ENCODE measurements at places on chromosomes 16 and 17. TPM values are rescaled to one million over a fixed set of nuclear protein-coding genes. Genes with fewer than 3 reads are reported as not detected.

Gene B3GNT9
- 1.6 TPM for total RNA-seq

Gene NUPR1
- total RNA-seq = 4.9 TPM

Gene SIRT7
- total RNA-seq = 28.8 TPM

Gene GJD3
- 0.39 TPM for total RNA-seq

Gene C17orf50
- not detected for total RNA-seq

Gene MYH8
- total RNA-seq = not detected

Gene GLIS2
- total RNA-seq = 10.1 TPM

Gene ENPP7
- total RNA-seq = not detected

Gene SLFN14
- total RNA-seq = not detected

Gene PRKCB
- not detected for total RNA-seq

Gene CCL4
- not detected for total RNA-seq

Gene EVPL
- not detected for total RNA-seq

Gene ANKRD40CL
- total RNA-seq = not detected

- DNase-seq = no peak
- no peak overlapping the region for H3K27ac ChIP-seq
- H3K27me3 ChIP-seq = peaks cover 4% of the 10 kb centered on the region
Measured at GRCh38 chr17:68679882-68680281, 78.7 kb upstream of the FAM20A start.

DNA sequence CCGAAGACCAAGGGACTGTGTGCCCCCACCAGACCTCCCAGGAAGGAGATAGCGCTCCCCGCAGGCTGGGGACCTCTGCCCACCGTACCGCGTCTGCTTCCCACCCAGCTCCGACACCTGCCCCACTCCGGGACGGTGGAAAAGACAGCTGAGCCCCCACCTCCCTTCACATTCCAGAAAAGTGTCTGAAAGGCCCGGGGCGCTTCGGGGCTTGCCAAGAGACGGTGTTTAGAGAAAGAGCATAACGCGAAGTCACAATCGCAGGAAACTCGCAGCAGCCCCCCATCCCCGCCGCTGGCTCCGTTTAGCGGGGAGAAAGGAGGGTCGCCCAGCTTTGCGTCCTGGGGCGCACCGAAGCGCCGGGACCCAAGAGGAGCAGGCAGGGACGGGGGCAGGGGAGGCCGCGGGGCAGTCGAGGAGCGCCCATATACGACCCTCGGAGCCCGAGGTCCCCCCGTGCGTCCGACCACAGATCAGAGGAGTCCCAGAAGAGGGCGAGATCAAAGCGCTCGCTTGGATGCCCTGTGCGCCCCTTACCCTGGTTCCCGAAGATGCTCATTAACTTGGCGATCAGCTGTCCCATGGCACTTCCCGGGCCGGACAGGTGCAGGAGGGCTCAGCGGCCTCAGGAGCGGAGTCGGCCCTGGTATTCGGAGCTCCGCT is 652 bp downstream of the ARL5C start:
- H3K36me3 ChIP-seq = no peaks in the 10 kb centered on the region
- DNase-seq = no peak
- H3K27me3 ChIP-seq = peaks cover 27% of the 10 kb centered on the region
- H3K4me3 ChIP-seq = peak overlapping the region; percentile 2

DNA sequence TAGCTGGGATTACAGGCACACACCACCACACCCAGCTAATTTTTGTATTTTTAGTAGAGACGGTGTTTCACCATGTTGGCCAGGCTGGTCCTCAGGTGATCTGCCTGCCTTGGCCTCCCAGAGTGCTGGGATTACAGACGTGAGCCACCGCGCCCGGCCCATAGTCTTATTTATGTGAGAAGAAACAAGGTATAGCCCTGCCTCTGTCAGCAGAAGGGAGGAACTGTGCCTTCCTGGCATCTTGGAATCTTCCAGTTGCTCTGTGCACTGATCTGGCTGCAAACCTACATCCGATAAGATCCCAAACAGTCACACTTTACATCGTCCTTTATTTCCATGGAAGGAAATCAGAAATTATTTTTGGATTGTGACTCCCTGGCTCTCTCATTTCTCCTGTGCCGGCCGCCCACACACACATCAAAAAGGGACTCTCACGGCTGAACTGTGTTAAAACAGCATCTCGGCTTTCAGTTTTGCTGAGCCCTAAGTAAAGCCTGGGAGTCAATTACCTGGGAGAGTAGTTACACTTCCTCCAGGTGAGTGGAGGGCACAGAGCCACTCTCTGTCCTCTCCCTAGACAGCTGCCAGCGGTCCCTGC is 23.3 kb downstream of the WIPI1 start:
- H3K4me3 ChIP-seq = no peak overlapping the region
- no peak for DNase-seq
- peaks cover 17% of the 10 kb centered on the region for H3K4me1 ChIP-seq
- H3K27ac ChIP-seq = no peak overlapping the region
- H3K27me3 ChIP-seq = no peaks in the 10 kb centered on the region

GRCh38 chr17:52027081-52027480 is 131.4 kb downstream of the CA10 start:
- no peaks in the 10 kb centered on the region for H3K4me1 ChIP-seq
- no peaks in the 10 kb centered on the region for H3K36me3 ChIP-seq
- DNase-seq = no peak
- no peak overlapping the region for H3K4me3 ChIP-seq
- H3K27me3 ChIP-seq = no peaks in the 10 kb centered on the region

DNA sequence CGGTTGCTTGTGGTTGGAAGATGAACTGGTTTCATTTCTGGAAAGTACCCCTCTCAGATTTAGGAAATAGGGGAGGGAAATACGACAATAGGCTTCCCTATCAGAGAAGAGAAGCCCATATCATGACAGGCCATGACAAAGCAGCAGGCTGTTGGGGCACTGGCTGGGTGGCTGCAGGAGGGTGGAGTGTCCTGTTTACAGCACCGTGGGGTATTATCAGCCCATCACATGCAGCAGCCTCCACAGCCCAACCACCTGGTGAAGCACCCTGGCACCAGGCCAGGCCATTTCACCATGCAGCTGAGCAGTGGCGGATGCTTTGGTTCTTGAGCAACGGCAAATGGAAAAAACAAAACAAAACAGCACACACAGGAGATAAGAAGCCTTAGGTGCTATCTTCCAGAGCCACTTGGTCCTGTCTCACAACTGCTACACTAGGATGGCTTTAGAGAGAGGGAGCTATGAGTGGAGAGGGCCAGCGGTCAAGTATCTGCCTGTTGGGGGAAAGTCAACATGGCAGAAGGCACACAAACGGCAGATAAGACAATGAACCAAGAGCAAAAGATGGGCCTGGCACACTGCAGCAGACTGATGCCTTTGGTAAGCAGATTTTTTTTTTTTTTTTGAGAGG is 24.2 kb downstream of the FAM117A start:
- no peak overlapping the region for H3K27ac ChIP-seq
- DNase-seq = peak; percentile 16
- H3K27me3 ChIP-seq = no peaks in the 10 kb centered on the region
- no peak overlapping the region for H3K4me3 ChIP-seq

DNA sequence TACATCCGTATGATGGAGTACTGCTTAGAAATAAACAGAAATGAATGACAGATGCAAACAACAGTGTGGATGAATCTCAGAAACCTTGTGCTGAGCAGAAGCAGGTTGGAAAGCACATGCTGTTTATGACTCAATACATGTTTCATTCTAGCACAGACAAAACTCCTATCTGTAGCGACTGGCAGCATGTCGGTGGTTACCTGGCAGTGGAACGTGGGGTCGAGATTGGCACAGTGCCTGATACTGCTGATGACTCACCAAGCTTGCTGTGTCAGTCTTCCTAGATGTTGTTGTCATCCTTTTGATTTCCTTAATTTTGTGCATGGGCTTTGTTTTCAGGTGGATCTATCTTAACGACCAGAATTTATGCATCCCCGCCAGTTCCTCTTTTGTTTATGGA is 62.1 kb downstream of the GAN start:
- H3K27me3 ChIP-seq = no peaks in the 10 kb centered on the region
- peaks cover 3% of the 10 kb centered on the region for H3K36me3 ChIP-seq
- no peak overlapping the region for H3K27ac ChIP-seq
- peak; percentile 67 for DNase-seq
- peaks cover 18% of the 10 kb centered on the region for H3K4me1 ChIP-seq

DNA sequence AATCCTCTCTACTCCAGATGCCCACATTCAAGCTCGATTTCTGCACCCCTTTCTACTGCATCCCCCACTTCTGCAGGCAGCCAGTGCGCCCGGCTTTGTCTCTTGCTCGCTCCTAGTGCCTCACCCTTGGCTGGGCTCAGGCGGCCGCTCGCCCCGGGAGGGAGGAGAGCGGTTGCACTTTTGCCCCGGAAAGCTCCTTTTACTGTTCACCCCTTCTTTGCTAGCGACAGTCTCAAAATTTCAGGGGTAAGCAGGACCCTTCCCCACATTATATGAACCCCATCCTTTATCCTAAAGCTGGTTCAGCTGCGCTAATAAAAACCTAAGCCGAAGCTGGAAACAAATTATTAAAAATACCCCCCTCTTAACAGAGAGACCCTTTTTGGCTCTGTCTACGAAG is 1.0 kb downstream of the HOXB5 start:
- H3K4me3 ChIP-seq = no peak overlapping the region
- peaks cover 30% of the 10 kb centered on the region for H3K4me1 ChIP-seq
- DNase-seq = no peak
- no peaks in the 10 kb centered on the region for H3K27me3 ChIP-seq
- H3K36me3 ChIP-seq = peaks cover 11% of the 10 kb centered on the region
- H3K27ac ChIP-seq = no peak overlapping the region

- no peaks in the 10 kb centered on the region for H3K4me1 ChIP-seq
- no peak for DNase-seq
- H3K27me3 ChIP-seq = no peaks in the 10 kb centered on the region
- no peaks in the 10 kb centered on the region for H3K36me3 ChIP-seq
- no peak overlapping the region for H3K4me3 ChIP-seq
- no peak overlapping the region for H3K27ac ChIP-seq
Measured at GRCh38 chr17:51487947-51488346, 227.6 kb downstream of the UTP18 start.

DNA sequence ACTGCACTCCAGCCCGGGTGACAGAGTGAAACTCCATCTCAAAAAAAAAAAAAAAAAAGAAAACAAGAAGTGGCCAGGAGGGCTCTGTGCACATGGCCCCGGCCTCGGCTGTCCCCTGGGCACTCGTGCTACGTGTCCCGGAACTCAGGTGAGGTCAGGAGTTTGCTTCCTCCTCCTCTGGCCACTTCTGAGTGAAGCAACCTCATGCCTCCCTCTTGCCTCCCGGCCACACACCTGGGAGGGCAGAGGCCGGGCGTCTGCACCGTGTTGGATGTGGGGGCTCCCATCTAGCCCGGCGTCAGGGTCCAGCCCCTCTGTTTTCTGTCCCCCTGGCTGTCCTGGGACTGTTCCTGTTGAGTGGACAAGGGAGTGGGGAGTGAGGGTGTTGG is 22.2 kb downstream of the ASPSCR1 start:
- DNase-seq = no peak
- H3K27me3 ChIP-seq = no peaks in the 10 kb centered on the region
- H3K4me1 ChIP-seq = peaks cover 13% of the 10 kb centered on the region
- H3K4me3 ChIP-seq = no peak overlapping the region

- H3K27ac ChIP-seq = peak overlapping the region; percentile 63
- no peaks in the 10 kb centered on the region for H3K27me3 ChIP-seq
- peak; percentile 52 for DNase-seq
- no peaks in the 10 kb centered on the region for H3K36me3 ChIP-seq
- H3K4me1 ChIP-seq = peaks cover 16% of the 10 kb centered on the region
- no peak overlapping the region for H3K4me3 ChIP-seq
Measured at GRCh38 chr17:31068291-31068690, 26.5 kb upstream of the NF1 start.

DNA sequence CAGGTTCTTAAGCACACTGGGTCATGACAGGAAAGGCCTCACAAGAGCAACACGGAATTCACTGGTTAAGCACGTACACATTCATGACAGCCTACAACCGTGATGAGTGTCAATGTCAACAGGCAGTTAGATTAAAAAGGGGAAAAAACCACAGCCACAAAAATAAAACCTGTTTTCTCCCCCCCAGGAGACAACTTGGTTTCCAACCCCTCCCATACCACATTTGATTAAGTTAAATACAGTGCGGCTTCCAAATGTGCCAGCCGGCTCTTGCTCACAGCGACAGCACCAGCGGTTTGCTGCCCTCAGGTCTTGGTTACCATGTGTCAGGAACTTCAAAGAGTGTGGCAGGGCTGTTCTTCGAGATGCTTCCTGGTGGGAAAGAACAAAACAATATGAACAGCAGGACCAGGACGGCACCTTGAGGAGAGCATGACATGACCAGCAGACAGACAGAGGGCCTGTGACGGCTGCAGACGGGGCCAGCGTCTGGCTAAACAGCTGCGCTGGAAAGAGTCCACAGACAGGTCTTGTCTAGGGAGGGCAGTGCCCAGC is 193.6 kb downstream of the PARN start:
- H3K4me1 ChIP-seq = no peaks in the 10 kb centered on the region
- no peaks in the 10 kb centered on the region for H3K27me3 ChIP-seq
- H3K4me3 ChIP-seq = no peak overlapping the region
- H3K36me3 ChIP-seq = no peaks in the 10 kb centered on the region
- no peak for DNase-seq

DNA sequence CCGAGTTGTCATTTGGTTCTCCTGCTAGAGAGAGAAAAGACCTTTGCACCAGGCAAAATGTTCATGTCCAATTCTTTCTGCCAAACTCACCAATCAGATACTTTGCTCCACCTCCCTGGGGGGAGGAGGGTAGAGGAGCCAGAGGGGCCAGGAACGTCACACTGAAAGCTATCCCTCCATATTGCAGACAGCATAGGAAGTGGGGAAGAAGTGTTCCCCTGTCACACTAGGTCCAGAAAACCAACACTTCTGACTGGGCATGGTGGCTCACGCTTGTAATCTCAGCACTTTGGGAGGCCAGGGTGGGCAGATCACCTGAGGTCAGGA is 9.5 kb downstream of the HSD17B2 start:
- no peak for DNase-seq
- peaks cover 10% of the 10 kb centered on the region for H3K27me3 ChIP-seq
- no peaks in the 10 kb centered on the region for H3K36me3 ChIP-seq
- H3K4me3 ChIP-seq = no peak overlapping the region

DNA sequence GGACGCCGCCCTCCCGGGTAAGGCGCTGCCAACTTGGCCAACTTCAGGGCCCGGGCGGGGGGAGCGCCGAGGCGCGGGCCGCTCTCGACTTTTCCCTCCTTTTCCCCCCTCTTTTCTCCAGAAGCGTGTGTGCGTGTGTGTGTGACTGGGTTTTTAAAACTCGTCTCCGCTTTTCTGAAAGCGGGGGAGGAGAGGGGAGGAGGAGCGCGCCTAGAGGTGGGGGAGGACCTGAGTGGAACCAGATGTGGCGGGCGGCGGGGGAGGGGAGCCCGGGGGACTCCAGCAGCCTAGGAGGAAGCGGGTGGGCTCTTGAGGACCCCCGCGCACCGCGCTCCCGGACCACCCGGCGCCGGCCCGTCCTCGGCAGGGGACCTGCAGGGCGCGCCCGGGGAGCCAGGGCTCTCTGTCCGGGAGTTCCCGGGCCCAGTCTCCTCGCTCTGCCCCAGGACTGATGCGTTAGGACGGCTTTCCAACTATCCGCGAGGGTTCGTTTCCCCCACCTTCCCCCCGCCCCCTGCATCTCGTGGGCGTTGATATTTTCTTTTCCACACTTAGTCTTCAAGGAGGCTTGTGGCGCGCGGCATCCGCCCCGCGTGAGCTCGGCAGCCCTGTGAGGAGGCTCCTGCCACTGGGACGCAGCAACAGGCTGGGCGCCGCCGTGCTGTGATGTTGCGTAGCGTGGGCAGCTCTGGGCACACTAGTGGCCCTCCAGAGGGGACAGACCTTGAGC is 599 bp downstream of the MRC2 start:
- H3K27ac ChIP-seq = peak overlapping the region; percentile 50
- DNase-seq = peak; percentile 55
- peak overlapping the region; percentile 51 for H3K4me3 ChIP-seq
- no peaks in the 10 kb centered on the region for H3K36me3 ChIP-seq
- no peaks in the 10 kb centered on the region for H3K27me3 ChIP-seq
- peaks cover 6% of the 10 kb centered on the region for H3K4me1 ChIP-seq
